HCT116 (cell line): ENCODE measurements at places on chromosomes 5 and 9.

- peak; percentile 71 for DNase-seq
- peak overlapping the region; percentile 64; the same call in 1 of the 2 replicates for H3K27ac ChIP-seq
- H3K4me1 ChIP-seq, result peaks cover 19% of the 10 kb centered on the region
- peak overlapping the region; percentile 43 for H3K4me3 ChIP-seq
- peaks cover 2% of the 10 kb centered on the region; the same call in 1 of the 2 replicates for H3K36me3 ChIP-seq
Observed at GRCh38 chr5:126446498-126447224, 23.5 kb downstream of the GRAMD2B start.

DNA sequence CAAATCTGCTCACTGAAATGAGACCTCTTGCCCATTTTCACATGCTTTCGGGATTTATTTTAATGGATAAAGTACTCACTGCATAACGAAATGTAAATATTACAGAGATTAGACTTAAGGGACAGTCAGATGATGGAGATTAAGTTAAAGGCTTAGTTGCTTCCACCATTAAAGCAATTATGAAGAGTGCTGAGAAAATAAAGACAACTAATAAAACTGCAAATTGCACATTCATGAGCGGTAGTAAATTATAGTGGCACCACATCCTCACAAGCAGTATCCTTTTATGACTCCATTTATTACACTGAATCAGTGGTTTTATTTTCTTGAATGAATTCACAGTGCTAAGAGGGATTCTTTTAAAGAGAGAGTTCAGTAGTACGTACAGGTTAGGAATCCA lies 76.2 kb upstream of the TMED7 start:
- no peak overlapping the region for H3K4me3 ChIP-seq
- no peak for DNase-seq
- H3K27ac ChIP-seq, result no peak overlapping the region
- no peaks in the 10 kb centered on the region for H3K4me1 ChIP-seq
- no peaks in the 10 kb centered on the region for H3K36me3 ChIP-seq
- no peaks in the 10 kb centered on the region for H3K27me3 ChIP-seq

- DNase-seq, result no peak
- H3K4me1 ChIP-seq, result no peaks in the 10 kb centered on the region
- no peak overlapping the region for H3K4me3 ChIP-seq
- no peak overlapping the region for H3K27ac ChIP-seq
Observed at GRCh38 chr9:13759551-13759950, 480.1 kb upstream of the MPDZ start.

GRCh38 chr5:173020643-173021042 lies 35.5 kb upstream of the CREBRF start:
- no peak overlapping the region for H3K27ac ChIP-seq
- no peak for DNase-seq
- no peaks in the 10 kb centered on the region for H3K27me3 ChIP-seq

DNA sequence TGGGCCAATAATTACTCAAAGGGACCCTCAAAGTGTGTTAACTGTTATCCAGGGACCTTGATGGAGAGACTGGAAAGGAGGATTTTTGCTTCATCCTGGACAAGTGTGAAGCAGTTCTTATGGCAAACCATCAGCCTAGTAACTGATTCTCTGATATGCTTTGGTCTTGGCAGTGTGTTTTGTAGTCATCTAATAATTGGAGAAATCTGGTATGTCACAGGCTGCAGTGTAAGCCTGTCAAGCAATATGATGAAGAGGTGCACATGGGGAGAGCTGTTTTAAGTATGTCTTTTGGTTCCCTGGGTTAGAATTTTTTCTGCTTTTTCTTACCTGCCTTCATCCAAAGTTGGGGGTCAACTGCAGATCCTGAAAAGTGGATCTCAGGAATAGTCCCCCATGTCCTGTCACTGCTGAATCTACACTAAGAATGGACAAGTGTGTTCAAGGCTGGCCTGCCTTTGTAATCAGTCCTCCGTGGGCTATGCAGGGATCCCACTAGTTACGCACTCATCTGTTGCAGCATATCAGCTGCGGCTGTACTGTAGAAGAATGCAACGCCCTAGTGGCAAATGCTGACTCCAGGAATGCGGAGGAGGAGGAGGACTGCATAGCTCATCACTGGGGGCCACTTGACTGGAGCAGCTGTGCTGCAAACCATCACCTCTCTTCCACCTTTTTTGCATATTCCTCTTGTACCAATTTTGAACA lies 1.9 kb downstream of the SPTAN1 start:
- H3K36me3 ChIP-seq, result no peaks in the 10 kb centered on the region; the same call in 1 of the 2 replicates
- peak; percentile 35 for DNase-seq
- H3K4me1 ChIP-seq, result peaks cover 49% of the 10 kb centered on the region
- H3K4me3 ChIP-seq, result peak overlapping the region; percentile 2
- H3K27me3 ChIP-seq, result no peaks in the 10 kb centered on the region

DNA sequence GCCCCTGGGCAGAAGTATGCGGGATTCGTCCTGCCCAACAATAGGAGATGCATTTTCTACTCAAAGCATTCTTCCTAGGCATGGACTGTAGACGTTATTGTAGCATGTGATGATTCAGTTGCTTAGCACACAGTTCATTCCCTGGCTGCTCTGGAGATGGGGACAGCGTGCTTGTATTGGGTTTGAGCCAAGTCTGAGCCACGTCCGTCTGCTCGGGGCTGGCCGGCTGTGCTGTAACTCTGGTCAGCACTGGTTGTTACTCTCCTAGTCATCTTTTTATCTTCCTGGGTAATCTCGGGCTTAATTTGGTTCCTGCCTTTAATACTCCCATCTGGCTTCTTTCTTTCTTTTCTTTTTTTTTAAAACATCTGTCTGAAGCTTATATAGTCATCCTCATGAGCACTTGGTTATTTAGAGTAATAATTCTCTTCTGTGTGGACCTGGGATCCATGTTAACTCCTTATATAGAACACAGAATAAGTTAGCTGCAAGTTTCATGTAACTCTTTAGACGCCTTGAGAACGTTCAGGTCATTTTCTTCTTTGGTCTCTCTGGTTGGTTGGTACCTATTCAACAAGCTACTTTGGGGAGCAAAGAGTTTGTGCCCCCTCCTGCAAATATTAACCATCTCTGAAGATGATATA lies 118.8 kb upstream of the RPS23 start:
- H3K27ac ChIP-seq, result no peak overlapping the region
- peaks cover 17% of the 10 kb centered on the region for H3K4me1 ChIP-seq
- peak overlapping the region; percentile 12; the same call in 1 of the 2 replicates for H3K4me3 ChIP-seq
- DNase-seq, result peak; percentile 54

DNA sequence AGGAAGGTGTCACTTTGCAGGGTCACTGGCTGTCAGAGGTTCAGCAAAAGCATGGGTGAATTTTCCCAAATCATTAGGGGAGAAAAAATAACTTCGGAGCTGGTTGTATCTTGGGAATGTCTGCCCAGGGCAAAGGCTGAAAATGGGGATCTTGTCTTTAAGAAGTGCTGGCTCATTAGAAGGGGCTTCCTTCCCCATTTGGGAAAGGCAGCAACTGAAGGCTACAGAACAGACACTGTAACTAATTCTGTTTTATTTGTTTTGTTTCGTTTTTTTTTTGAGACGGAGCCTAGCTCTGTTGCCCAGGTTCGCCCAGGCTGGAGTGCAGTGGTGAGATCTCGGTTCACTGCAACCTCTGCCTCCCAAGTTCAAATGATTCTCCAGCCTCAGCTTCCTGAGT lies 70.3 kb upstream of the PCA3 start:
- no peaks in the 10 kb centered on the region for H3K4me1 ChIP-seq
- H3K27ac ChIP-seq, result no peak overlapping the region
- no peak for DNase-seq

GRCh38 chr5:171688696-171689495 lies 96.7 kb upstream of the SMIM23 start:
- no peaks in the 10 kb centered on the region for H3K27me3 ChIP-seq
- no peaks in the 10 kb centered on the region for H3K36me3 ChIP-seq
- no peaks in the 10 kb centered on the region for H3K4me1 ChIP-seq
- no peak overlapping the region for H3K27ac ChIP-seq

GRCh38 chr5:3619579-3619978 lies 23.9 kb downstream of the IRX1 start:
- no peak overlapping the region for H3K27ac ChIP-seq
- no peaks in the 10 kb centered on the region for H3K36me3 ChIP-seq
- H3K4me3 ChIP-seq, result no peak overlapping the region
- no peaks in the 10 kb centered on the region for H3K4me1 ChIP-seq

GRCh38 chr5:53109443-53110127 lies at the start of gene MOCS2:
TSS of gene MOCS2 (minus strand) at chr5:53109757. CDS start at chr5:53107174, 2,583 bp downstream.
- no peaks in the 10 kb centered on the region for H3K27me3 ChIP-seq
- peak; percentile 70 for DNase-seq
- peak within 1 kb of the TSS; percentile 93 for H3K4me3 ChIP-seq
- peaks cover 3% of the 10 kb centered on the region; the same call in 1 of the 2 replicates for H3K4me1 ChIP-seq
- peak within 1 kb of the TSS; percentile 45 for H3K27ac ChIP-seq
- H3K36me3 ChIP-seq, result 0 out of 2 replicates have a peak, but pooled peaks cover 5% of the 10 kb centered on the region

- H3K27me3 ChIP-seq, result no peaks in the 10 kb centered on the region
- no peak overlapping the region for H3K27ac ChIP-seq
- no peak for DNase-seq
- no peak overlapping the region for H3K4me3 ChIP-seq
- no peaks in the 10 kb centered on the region for H3K4me1 ChIP-seq
- H3K36me3 ChIP-seq, result no peaks in the 10 kb centered on the region
Observed at GRCh38 chr5:119355244-119355638, 578 bp upstream of the TNFAIP8 start.

- H3K36me3 ChIP-seq, result no peaks in the 10 kb centered on the region
- no peak overlapping the region for H3K4me3 ChIP-seq
- H3K27me3 ChIP-seq, result 0 out of 2 replicates have a peak, but pooled peaks cover 4% of the 10 kb centered on the region
Observed at GRCh38 chr5:79931866-79932265, 59.2 kb downstream of the MTX3 start.

DNA sequence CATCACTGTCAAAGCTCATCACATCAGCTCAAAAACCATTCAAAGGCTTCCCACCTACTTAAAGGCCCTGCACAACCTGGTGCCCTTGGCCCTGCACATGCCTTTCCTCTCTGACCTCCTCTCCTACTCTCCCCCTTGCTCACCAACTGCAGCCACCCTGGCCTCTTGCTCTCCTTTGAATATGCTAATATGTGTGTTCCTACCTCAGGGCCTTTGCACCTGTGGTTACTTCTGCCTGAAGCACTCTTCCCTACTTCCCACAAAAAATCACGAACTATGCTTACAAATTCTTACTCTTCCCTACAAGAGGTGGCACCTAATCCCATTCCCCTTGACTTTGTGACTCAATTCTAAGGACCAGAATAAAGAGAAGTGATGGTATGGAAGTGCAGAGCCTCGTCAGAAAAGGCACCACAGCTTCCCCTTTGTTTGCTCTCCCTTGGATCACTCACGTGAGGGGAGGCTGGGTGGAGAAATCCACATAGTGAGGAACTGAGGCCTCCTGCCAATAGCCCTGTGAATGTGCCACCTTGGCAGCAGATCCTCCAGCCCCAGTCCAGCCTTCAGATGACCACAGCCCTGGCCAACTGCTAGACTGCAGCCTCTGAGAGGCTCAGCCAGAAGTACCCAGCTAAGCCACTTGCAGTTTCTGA lies 3.2 kb upstream of the TMEM171 start:
- H3K4me1 ChIP-seq, result peaks cover 22% of the 10 kb centered on the region
- H3K27ac ChIP-seq, result no peak overlapping the region
- H3K36me3 ChIP-seq, result no peaks in the 10 kb centered on the region

GRCh38 chr9:132698989-132699388 lies 28.7 kb downstream of the GTF3C4 start:
- no peak overlapping the region for H3K4me3 ChIP-seq
- H3K36me3 ChIP-seq, result no peaks in the 10 kb centered on the region
- H3K27ac ChIP-seq, result no peak overlapping the region
- no peaks in the 10 kb centered on the region for H3K27me3 ChIP-seq
- H3K4me1 ChIP-seq, result no peaks in the 10 kb centered on the region
- DNase-seq, result no peak

GRCh38 chr9:12904261-12905000 lies 129.6 kb downstream of the LURAP1L start:
- H3K36me3 ChIP-seq, result no peaks in the 10 kb centered on the region
- no peak for DNase-seq
- no peak overlapping the region for H3K4me3 ChIP-seq
- no peaks in the 10 kb centered on the region for H3K4me1 ChIP-seq

DNA sequence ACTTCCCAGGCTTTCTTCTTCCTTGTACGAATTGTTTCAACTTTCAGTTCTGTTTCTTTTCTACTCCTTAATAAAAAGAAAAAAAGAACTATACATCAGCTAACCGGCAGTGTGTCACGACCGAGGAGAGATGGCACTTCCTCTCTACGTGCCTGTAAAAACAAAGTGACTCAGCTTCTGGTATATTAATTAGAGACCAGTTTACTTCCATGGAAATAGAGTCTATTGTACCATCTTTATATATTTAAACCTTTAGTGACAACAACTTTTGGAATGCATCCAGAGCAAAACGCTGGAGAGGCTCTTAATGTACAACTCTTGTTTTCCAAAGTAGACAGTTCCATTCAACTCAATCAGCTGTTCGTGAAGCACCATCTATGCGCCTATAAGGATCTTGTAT lies 94.5 kb upstream of the LIFR start:
- peaks cover 7% of the 10 kb centered on the region; the same call in 1 of the 2 replicates for H3K4me1 ChIP-seq
- H3K4me3 ChIP-seq, result peak overlapping the region; percentile 24
- DNase-seq, result no peak
- H3K27ac ChIP-seq, result no peak overlapping the region
- no peaks in the 10 kb centered on the region for H3K27me3 ChIP-seq

GRCh38 chr5:7827610-7828009 lies 23.3 kb downstream of the CFAP90 start:
- H3K4me3 ChIP-seq, result no peak overlapping the region
- peaks cover 45% of the 10 kb centered on the region; the same call in 1 of the 2 replicates for H3K27me3 ChIP-seq
- H3K27ac ChIP-seq, result no peak overlapping the region
- H3K4me1 ChIP-seq, result no peaks in the 10 kb centered on the region

- no peaks in the 10 kb centered on the region for H3K4me1 ChIP-seq
- H3K27me3 ChIP-seq, result no peaks in the 10 kb centered on the region
- no peaks in the 10 kb centered on the region for H3K36me3 ChIP-seq
- no peak overlapping the region for H3K4me3 ChIP-seq
Observed at GRCh38 chr5:86532429-86532828, 85.3 kb upstream of the COX7C start.
